ENCODE measurements at places on chromosomes 7 and 10. TPM values are rescaled to one million over a fixed set of nuclear protein-coding genes. Genes with fewer than 3 reads are reported as not detected.

DNA sequence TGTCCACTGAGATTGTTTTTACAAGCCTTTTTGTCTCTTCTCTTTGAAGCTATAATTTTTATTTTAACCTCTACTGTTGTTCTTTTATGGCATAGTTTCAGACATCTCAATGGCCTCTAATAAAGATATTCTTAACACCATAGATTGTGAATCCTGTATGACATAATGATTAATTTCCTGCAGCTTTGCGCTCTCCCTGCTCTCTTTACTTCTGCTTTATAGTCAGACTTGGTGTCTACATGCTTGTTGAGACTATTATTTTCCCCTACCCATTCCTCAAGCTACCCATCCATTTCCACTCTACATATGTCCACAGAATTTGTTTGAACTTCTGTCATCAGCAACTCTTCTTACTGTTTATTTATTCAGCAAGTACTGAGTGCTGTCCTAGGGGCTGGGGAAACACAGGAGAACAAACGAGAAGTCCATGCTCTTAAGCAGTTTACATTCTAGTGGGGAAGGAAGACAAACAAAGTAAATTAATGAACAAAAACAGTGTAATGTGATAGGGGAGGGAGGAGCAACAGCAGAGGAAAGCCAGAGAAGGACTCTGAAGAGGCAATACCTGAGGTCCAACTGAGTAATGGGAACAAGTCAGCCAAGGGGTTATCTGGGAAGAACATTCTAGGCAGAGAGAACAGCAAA, 110.1 kb downstream of the CDK14 start:
- DNase-seq, result peak; percentile 11

Gene TMEM213
- not detected for total RNA-seq

Gene MPP7
- 21.6 TPM for total RNA-seq

DNA sequence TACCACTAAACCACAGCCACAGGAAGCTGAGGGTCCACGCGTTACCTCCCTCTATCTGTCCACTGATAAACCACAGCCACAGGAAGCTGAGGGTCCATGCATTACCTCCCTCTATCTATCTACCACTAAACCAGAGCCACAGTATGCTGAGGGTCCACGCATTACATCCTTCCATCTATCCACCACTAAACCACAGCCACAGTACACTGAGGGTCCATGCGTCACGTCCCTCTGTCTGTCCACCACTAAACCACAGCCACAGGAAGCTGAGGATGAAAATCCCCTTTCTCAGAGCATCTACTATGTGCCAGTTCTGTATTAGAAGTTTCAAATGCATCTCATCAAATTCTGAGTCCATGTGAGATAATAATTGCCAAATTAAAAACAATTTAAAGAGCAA, 589.3 kb downstream of the DNAJB6 start:
- no peak for DNase-seq

- DNase-seq, result no peak
These were observed at the start of gene SVOPL for GRCh38 chr7:138700857-138701536. Gene SVOPL, minus strand, starts transcription at chr7:138701362. Its CDS starts 22,317 bp downstream, at chr7:138679045.

GRCh38 chr10:132939957-132940790, 2.2 kb downstream of the CFAP46 start:
- DNase-seq, result peak; percentile 52

All from lung microvascular endothelial cell (primary cell).